ENCODE measurements at places on chromosomes 5 and 9.

DNA sequence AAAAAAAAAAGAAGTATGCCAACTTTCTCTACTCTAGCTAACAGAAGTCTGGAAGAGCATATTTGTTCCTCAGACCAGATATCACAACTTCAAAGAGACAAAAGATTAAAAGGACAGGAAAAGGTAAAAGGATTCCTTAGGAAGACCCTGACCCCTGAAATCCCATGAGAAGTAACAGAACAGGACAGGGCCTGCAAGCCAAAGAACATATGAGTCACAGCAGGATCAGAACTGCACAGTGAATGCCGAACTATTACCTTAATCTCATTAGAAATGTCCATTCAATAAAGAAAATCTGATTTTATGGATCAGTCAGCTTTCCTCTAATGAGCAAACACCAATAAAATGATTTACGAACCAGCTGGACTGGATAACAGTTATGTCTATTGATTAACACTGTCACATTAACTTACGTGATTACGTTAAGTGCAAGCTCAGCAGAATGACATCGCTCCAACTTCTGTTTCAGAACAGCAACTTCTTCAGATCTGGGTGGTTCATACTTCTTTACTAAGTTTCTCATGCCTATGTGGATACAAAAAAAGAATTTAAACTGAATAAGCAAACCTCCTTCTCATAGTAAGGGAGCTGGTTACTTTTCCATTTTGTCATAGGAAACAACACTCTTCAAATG lies 13.6 kb downstream of the CCNH start:
- DNase-seq = no peak

DNA sequence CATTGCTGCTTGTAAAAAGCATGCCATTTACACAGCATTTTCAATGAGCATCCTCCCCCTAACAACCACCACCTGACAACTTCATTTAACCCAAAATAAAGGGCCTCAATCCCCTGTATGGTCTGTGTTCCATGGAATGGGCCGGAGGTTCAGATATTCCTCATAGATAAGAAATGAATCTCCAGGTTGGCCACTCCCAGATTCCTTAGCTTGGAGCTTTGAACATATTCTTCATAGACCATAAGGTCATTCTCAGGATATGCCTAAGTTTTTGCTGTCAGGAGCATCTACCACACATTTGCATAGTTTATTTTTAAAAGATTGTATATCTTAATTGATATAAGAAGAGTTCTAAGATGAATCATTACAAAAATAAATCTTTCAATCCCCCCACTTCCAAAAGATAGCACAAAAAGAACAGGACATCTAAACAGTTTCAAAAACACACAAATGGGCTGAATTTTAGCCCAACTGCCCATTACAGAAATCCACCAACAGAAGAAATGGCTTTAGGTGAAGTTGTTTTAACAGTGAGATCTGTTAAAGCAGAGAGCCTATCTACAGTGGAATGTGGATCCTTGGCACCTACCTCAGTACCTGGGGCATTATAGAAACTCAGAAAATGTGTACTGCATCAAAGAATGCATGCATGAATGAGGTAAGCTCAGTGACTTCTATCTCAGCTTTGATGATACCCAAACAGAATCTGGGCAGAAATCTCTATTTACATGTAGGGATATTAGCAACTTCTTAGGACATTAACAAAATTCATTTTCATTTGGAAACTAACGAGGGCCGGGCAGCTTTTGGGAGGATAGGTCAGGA lies 179.8 kb downstream of the SEC61B start:
- no peak for DNase-seq

GRCh38 chr5:51559339-51559738 lies 176.1 kb downstream of the ISL1 start:
- no peak for DNase-seq

GRCh38 chr5:62488531-62488930 lies 76.0 kb downstream of the IPO11 start:
- no peak for DNase-seq

GRCh38 chr5:142977363-142978051 lies 207.3 kb downstream of the ARHGAP26 start:
- DNase-seq = no peak

DNA sequence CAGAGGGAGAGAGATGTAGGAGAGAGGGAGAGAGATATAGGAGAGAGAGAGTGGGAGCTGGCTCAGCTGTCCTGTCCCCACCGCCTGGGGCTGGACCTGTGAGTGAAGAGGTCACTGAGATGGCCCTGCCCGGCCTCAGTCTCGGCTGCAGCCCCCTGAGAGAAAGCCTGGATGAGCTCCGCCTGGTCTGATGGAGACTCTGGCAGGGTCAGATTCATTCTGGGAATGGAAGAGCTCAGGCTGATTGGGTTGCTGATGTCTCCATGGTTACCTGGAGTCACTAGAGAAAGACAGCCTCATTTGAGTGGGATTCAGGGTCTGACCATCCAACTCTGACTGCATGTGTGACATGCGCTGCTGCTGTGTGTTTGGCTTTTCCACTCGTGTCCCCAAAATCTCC lies 27.1 kb upstream of the SEMA4D start:
- no peak for DNase-seq

- DNase-seq = no peak
Measured at GRCh38 chr5:82719368-82719767, 357.8 kb downstream of the TMEM167A start.

GRCh38 chr5:179572386-179572785 lies 22.0 kb downstream of the RUFY1 start:
- no peak for DNase-seq

- no peak for DNase-seq
Measured at GRCh38 chr9:127104581-127105311, 17.7 kb downstream of the ANGPTL2 start.

- peak; percentile 62 for DNase-seq
Measured at GRCh38 chr9:129776938-129777768, 24.3 kb upstream of the PTGES start.

- DNase-seq = no peak
Measured at GRCh38 chr9:71910650-71911060, 338 bp downstream of the ABHD17B start.

DNA sequence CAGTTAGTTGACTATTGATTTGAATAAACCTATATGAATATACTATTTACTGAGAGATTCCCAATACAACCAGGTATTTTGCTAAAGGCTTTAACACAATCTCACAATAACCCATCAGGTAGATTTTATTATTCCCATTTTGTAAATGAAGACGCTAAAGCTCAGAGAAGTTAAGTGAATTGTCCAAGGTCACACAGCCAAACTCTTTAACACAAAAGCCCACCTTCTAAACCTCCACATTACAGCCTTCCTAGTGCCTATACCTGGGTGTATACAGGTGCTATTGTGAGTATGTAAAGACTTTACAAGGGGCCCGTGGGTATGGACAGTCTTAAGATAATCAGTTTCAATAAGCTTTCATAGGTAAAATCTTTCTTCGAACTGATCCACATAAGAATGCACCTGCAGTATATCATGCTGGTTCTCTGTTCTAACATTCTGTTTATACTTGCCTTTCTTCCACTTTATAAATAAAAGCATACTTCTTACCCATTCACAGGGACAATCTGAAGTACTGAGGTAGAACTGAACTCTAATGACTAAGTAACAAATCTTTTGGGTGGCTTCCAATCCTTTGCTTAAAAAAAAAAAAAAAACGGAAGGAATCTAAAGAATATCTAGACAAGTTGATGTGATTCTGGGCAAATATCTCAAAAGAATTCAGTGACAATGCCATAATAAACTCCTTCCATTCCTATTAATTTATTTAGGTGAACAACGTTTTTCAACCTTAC lies 59.1 kb downstream of the PJA2 start:
- DNase-seq = no peak

DNA sequence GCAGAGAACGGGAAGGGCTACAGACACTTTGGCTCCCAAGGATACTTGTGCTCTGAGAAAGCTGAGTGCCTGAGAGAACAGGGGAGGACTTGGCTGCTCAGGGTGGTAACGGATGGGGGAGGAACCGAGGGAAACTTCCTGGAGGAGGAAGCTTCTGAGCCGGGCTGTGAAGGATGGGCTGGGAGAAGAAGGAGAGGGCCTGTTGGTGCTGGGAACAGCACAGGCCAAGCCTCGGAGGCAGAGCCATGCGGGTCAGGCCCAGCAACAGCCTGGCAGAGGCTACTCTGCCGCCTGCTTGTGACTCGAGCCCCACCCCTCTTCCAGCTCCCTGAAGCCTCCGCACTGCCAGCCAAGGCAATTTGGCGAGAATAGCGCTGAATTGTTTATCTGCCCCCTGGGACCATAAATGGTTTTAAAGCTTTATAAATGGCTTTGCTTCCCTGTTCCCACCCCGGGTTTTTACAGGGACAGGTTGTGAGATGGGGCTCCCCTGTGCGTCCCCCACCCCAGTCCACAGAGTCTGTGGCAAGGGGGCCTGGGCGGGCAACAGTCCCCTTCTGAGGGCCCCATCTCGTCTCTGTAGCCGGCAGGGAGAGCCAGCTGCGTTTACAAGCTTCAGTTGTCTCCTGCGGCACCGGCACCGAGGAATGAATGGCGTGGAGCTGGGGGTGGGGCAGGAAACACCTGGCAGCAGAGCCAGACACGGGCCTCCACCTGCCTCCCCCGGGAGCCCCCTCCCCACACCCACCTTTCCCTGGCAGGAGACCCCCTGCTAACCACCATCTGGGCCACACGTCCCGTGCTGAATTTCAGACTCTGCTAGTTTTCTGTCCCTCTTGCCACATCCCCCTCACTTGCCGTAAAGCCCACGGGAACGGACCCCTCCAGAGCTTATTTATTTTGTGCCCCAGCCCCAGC lies 24.4 kb downstream of the FAM163B start:
- DNase-seq = peak; percentile 46

GRCh38 chr5:118552146-118552545 lies 436.2 kb downstream of the DTWD2 start:
- no peak for DNase-seq

DNA sequence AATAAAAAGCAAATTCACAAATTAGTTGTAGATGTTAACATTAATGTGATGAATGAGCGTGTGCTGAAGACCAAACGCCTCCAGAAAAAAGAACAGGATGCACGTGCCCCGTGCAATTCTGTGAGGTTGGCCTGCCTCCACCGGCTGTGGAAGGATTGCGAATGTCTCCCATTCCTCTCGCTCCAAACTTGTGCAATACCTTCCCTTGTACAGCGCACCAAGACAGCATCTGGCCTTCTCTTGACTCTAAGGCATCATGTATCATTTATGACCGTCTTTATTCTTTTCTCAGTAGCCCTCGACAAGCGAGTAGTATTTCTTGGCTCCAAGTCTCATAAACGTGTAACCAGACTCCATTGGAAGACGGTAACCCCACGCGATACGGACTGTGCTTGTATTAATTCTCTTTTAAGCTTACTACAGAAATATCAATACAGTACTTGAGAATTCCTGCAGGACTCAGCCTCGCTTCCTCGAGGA lies 1.5 kb upstream of the TESK1 start:
- DNase-seq = no peak

DNA sequence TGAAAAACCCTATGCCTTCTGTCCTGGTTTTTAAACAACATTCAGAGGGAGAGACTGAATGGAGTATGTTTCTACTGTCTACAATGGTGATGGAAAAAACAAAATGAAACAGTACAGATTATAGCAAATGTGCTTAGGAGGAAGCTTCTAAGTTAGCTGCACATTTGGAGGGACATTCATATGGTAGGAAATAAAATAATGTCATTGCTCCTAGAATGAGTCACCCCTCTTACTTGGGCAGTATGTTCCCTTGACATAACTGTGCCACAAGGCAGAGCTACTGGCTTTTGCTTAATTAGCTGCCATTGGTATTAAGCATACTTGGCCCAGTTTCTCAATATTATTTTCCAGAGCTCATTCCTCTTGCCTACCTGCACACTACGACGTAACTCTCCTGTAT lies 128.9 kb downstream of the GDNF start:
- DNase-seq = no peak

DNA sequence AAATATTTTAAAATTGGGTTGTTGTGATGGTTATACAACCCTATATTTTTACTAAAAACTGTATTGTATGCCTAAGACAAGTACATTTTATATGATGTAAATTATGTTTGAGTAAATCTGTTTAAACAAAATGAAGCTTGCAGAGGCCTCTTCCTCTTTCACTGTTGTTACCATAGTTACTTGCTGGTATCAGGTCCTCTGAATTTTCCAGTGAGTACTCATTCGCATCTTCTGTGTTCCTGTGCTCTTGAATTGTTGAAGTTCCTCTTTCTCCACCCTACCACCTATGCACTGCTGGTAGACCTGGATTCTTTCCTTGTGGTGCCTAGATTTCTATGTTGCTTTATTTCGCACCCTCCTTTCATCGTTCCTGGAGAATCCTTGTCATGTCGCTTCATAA lies 938.5 kb upstream of the ACO1 start:
- no peak for DNase-seq

GRCh38 chr5:75992753-75993152 lies 90.4 kb upstream of the SV2C start:
- no peak for DNase-seq

- no peak for DNase-seq
Measured at GRCh38 chr5:65742565-65743231, 20.7 kb downstream of the NLN start.

- no peak for DNase-seq
Measured at GRCh38 chr5:168159425-168159824, 132.0 kb upstream of the WWC1 start.

GRCh38 chr5:132454361-132454760 lies 36.2 kb downstream of the IRF1 start:
- DNase-seq = no peak

- DNase-seq = no peak
Measured at GRCh38 chr5:159765760-159766517, 150.3 kb upstream of the ADRA1B start.

GRCh38 chr9:110919609-110920008 lies 118.7 kb downstream of the LPAR1 start:
- DNase-seq = no peak

- no peak for DNase-seq
Measured at GRCh38 chr5:56327809-56328208, 94.7 kb upstream of the ANKRD55 start.

GRCh38 chr5:18305288-18305924 lies 671.1 kb downstream of the TAF11L14 start:
- DNase-seq = peak; percentile 32

- peak; percentile 56 for DNase-seq
Measured at GRCh38 chr9:98315551-98316060, 60.2 kb upstream of the TBC1D2 start.

DNA sequence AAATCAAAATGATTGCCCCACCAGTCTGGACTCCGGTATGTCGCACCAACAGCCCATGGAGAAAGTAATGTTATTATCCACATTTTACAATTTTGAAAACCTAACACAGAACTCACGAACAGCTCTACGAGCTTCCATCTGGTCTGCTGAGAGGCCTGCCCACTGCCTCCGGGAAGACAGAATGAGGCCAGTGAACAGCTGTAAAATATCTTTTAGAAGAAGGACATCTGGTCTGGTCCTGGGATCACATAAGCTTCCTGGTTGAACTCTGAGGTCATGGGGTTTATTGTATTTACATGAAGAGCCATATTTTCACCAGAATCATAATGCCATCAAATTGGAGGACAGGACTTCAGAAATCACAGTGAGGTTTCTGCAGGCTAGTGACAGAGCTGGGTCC lies 89.0 kb downstream of the FRMD3 start:
- no peak for DNase-seq

DNA sequence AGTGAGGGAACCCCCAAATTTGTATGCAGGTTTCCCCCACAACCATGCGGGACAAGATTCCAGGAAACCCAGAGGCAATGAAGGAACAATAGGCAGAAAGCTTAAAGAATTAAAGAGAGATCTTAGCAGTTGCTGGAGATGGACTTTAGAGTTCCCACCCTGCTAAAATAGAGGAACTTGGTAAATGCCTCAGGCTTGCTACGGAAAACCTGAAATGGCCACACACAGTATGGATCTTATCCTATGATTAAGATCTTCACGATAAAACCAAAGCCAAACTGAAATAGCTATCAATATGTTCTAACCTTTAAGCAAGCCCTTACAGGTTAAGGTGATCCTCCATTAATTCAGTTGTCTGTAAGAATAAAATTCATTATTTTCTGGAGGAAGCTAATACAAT lies 148.3 kb downstream of the RANBP17 start:
- no peak for DNase-seq

Data from SHP77 treated with DMSO at 0.1 percent for 48 hours (cell line).